ENCODE measurements at places on chromosomes 7 and 10.

DNA sequence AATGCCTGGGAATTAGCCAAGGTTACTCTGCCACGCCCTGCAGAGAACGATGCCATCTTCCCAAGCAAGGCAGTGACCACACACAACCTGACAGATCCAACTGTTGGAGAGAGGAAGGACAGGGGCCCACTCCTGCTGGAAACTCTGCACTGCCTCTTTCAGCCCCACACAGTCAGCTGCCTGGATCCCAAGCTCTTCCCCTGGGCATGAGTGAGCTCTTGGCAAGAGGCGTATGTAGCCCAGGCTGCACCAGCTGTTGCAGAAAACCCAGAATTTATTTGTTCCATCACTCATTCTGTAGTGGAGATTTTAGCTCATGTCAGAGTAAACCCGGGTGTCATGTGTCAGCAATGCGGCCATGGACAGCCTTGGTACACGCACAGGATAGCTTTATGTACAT is 135.1 kb upstream of the TRIM24 start:
- no peak for DNase-seq

- no peak for DNase-seq
Observed at GRCh38 chr7:137732168-137732567, 114.6 kb downstream of the DGKI start.

DNA sequence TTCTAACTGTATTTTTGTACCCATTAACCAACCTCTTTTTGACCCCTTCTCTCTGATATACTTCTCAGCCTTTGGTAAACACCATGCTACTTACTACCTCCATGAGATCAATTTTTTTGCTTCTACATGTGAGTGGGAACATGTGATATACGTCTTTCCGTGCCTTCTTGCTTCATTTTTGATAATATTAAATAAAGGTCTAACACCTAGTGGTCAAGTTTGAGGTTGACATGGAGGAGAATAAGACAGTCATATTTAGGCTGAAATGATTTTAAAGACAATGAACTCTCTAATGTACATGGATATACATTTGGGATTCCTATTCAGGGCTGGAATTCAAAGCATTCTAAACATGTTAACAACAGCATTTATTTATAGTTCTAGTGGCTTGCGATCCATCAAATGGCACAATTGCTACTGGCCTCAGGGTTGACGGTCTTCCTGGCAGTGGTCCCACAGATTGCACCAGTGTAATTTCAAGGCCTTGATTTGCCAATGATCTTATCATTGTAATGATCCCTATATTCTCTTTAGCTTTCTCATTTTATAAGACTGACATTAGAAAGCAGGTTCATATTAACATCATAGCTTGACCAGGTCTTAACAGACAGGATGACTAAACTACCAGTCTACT is 315.9 kb upstream of the ETV1 start:
- no peak for DNase-seq

DNA sequence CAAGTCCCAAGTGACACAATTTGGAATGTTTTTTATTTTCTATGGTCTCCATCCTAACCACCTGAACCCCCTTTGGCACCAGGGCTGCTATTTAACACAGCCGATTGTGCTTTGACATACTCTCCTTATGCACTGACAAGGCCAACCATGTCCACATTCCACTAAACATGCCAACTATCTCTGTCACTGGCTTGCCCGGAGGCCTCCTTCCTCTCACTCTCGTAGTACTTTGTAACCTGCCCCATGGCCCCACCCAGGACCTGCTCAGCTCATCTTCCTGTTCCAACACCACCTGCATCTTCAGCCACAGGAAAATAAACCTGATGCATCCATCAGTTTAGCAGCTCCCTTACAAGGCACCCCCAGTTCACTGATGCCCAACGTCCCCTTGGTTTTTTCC is 63.1 kb downstream of the GPAM start:
- no peak for DNase-seq

- peak; percentile 35 for DNase-seq
Observed at GRCh38 chr10:31927565-31927883, 1.1 kb downstream of the ARHGAP12 start.

GRCh38 chr10:63977329-63977923 is 456.2 kb downstream of the REEP3 start:
- DNase-seq: peak; percentile 40

DNA sequence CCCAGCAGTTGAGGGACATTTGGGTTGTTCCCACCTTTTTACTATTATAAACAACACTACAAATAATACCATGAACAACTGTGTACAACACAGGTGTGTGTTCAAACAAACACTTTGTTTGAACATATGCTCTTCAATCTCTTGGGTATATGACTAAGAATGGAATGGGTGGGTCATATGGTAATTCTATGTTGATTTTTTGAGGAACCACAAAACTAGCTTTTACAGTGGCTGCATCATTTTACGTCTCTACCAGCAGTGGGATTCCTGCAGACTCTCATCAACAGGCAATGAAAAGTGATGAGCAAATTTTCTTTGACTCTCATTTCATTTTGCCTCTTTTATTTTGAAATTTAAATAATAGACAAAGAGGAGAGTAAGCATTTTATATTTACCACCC is 116.9 kb upstream of the KLF14 start:
- DNase-seq: no peak

GRCh38 chr10:22110761-22111160 is 107.1 kb downstream of the EBLN1 start:
- no peak for DNase-seq

All from activated CD4-positive, alpha-beta T cell treated with anti-CD3 and anti-CD28 coated beads, Interleukin-2, amount 10 ng/mL, durations not matched to agents 7 days and 5 days (primary cell).